ENCODE measurements at places on chromosomes 5 and 9.

- DNase-seq, result no peak
Measured at GRCh38 chr5:175554296-175554695, 75.9 kb downstream of the SFXN1 start.

GRCh38 chr5:118793091-118793490 is 195.3 kb downstream of the DTWD2 start:
- DNase-seq, result no peak

- peak; percentile 98 for DNase-seq
Measured at GRCh38 chr9:26955921-26956859, at the start of gene IFT74. Gene IFT74, plus strand, starts transcription at chr9:26956412. Its CDS starts 5,556 bp downstream, at chr9:26961968.

DNA sequence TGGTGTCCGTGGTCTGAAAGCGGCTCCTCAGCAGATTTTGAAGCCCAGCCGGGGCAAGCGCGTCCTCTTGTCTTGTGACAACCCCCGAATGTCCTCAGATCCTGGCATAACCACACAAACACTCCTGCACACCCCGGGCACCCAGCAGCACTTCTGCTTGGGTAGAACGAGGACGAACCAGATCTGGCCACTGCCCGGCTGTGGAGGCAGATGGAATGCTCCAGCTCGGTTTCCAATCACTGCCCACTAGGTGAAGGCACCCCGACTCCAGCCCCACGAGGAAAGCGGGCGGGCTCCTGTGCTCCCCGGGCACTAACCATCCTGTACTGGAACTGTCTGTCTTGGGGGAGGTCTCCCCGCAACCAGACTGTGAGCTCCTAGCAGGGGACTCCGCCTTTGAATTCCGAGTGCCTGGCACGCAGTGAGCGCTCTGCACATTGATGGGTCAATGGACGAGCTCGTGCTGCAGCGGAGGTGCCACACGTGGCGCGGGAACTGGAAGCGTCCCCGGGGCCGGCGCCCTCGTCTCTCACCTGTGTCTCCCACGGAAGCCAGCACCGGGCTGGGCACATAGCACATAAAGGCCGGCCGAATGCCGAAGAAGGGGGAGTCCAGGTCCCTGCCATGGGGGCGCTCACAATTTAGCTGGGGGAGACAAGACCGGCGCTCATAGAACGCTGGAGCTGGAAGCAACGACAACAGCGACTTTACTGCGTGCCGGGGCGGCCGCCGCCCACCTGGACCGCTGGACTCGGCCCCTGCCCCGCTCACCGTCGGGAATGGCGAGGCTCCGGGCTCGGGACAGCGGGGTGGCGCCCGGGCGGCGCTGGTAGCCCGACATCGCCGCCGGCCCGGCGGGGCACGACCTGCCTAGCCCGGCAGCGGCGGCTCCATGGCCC is 608 bp downstream of the ENTR1 start:
- DNase-seq, result no peak

- DNase-seq, result no peak
Measured at GRCh38 chr9:101485924-101486692, 47.5 kb upstream of the RNF20 start.

GRCh38 chr5:31455172-31455571 is 76.7 kb downstream of the DROSHA start:
- DNase-seq, result no peak

Data from putamen (tissue), 1 donor.